ENCODE measurements at places on chromosomes 2 and 18.

DNA sequence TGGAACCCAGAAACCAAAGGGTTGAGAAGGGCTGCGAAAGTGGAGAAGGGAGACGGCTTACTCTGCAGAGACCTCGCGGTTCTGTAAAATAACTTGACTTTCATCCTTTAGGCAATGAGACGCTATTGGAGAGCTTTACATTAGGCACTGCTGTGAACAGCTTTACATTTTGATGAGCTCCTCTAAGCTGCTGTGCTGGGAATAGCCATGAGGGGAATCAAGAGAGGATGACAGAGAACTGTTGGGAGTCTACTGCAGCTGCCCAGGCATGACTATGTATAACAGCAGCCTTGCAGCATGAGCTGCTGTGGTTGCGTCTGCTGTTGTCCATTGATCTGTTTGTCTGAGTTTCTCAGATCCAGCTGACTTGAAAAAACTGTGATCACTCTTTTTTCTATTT is 310.8 kb upstream of the MAP2 start:
- no peak for DNase-seq

DNA sequence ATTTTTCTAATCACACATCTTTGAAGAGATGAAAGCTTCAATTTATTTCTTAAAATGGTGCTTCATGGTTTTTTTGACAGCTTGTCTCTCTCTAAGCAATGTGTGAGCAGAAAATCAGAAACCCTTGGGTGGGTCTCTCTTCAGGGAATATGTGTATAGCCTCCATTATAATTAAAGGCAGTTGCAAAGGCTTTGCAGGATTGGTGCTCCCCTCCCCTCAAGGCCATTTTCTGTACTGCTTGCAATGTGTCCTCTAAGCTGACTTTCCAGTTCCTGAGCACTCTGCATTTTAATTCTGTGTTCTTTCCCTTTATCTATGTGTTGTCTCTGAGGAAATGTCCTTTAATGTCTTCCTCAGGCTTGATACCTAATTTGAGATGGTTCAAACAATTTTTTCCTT is 172.6 kb downstream of the DPP4 start:
- no peak for DNase-seq

GRCh38 chr2:68319398-68320117 is at the start of gene CNRIP1:
TSS of gene CNRIP1 (minus strand) at chr2:68319949. CDS start at chr2:68319400, 549 bp downstream.
- DNase-seq, result no peak

DNA sequence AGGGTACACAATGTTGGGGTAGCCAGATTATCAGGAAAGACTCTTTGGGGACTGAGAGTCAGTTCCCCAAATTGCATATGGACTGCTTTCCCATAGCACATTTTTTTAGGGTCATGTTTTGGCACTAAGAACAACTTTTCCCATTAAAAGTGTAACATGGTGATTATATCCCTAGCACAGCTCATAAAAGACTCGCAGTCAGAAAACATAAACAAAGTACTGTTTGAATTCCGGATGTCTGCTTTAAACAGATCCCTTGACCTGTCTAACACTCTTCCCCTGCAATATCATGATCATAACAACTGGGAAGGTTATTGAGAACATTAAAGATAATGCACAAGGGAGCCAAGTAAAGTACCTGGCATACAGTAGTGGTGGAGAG is 262.2 kb downstream of the ASXL3 start:
- no peak for DNase-seq

GRCh38 chr2:25088817-25089516 is 47.1 kb downstream of the EFR3B start:
- no peak for DNase-seq

DNA sequence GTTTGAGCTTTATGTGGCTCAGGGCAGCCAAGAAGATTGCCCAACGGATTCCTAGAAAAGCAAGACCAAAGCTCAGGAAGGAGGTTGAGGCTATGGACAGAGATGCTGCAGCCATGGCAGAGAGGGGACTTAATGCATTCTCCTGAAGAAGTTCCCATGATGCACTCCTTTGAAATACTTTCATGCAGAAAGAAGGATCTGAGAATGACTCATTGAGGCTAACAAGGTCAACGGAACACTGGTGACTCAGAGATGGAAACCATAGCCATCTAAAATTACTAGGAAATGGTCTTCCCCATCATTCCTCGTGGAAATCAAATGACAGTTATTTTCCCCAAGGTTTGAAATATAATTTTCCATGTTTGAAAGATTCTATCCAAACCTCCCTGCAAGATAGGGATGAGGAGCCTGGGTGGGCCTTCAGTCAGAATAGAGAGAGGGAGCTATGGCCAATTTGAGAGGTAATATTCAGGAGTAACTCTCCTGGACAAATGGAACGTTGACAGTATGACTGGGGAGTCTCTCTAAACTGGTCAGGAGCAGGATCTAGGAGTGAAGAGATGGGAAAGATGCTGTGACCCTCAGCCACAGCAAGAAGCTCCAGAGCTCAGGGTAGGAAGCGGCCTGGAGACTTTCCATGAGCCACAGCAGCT is 63.0 kb downstream of the REEP1 start:
- no peak for DNase-seq

DNA sequence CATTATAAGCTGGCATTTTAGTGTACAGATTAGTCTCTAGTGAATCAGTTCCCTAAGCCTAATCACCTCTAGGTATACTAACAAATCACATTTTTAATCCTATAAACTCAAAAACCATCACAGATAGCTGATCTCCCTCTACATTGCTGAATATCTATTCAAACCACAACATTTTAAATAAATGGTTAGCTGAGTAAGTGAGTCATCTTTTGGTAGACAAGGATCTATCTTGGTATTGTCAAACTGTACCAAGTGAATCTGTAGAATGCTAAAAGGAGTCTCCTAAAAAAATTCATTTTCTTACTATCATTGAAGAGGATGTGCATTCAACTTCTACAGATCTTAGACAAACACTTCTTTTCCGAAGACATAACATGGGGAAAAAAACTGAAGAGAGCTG is 40.7 kb downstream of the INO80D start:
- no peak for DNase-seq

DNA sequence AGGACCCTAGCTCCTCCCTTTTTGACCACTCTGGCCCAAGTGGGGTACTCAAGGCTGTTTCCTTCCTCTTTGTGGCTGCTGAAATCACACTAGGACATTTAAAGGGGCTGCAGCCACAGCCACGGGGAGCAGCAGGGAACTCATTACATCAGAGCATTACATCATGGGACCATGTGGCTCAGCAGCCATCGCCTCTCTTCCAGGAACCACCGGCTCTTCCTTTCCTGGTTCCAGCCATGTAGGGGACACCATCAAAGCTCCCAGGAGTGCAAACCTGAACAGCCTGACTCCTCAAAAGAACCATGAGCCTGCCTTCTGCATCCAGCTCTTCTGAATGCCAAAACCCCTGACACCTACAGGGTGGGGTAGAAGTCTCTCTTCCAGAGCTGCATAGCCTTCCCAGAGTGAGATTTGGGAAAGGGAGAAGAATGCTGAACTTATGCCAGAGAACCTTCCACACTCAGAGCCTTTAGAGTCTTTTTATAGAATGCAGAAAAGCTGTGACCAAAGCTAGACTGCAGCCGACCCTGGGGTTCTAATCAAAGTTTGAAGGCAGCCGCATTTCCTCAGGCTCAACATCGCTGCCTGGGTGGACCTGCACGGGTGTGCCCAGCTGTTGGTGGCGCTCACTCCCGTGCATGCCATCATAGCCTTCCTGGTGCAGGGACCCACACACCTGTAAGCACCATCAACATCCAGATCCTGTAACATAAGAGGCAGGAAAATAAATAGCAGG is 121.7 kb downstream of the KLHL29 start:
- no peak for DNase-seq

DNA sequence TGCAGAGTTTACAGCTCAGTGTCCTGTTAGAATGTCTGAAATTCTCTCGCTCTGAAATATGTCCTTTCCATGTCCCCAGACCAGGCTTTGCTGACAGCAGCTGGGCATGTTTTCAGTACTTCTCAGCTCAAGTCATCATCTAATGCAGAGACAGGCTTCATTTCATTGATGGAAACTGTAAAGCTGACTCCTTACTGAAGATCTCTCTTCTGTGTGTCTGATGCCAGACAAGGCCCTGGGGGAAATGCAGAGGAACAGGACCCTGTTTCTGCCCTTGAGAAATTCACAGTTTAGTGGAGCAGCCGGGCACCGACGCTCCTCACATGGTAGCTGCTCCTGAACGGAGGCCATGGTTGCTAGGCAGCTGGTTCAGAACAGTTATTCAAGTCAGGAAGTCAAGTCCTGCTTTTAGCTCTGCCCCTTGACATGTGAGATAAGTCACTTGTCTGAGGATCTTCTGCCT is 24.6 kb upstream of the FZD7 start:
- DNase-seq, result no peak

DNA sequence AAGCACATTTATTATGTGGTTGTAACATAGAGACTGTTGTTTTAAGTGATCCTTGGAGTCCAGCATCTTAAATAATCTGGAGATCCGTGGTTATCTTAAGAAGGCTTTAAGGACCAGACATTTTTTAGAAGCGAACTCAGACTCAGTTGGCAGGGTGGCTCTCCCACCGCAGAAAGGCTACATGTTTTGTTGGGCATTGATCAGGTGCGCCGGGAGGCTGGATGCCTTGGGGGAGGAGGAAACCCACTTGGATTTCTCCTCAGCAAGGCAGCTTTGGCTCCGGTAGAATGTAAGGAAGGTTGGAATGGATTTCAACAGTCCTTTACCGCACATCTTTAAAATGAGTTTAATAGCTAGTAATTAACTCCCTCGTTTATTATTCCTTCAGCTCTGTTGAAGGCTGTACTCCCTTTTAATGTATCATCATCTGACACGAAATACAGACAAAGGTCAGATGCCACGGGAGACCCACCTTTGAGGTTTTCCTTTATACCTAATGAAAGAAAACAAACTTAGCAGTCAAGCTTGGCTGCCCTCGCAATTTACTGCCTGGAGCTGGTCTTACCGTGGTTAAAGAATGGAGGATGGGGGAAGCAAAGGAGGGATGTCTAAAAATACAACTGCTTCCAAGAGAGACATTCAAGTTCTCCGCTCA is 1.2 kb downstream of the TMEM200C start:
- no peak for DNase-seq

GRCh38 chr2:83993873-83994632 is 465.0 kb downstream of the SUCLG1 start:
- no peak for DNase-seq

DNA sequence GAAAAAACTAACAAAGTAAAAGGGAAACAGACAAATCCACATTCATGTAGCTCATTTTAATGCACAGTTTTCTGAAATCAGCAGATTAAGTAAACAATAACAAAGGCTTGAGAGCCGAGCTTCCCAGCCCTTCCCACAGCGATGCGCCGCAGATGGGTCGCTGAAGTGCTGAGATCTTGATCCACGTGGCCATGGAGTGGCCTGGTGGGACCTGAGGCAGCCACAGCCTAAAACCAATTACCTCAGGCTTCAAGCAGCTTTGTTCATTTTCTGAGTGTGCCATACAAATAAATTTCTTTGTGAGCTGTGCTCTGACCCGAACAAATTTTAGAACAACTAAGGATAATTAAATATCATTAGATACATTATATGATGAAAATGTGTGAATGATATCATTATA is 25.6 kb upstream of the CYRIA start:
- DNase-seq, result no peak

DNA sequence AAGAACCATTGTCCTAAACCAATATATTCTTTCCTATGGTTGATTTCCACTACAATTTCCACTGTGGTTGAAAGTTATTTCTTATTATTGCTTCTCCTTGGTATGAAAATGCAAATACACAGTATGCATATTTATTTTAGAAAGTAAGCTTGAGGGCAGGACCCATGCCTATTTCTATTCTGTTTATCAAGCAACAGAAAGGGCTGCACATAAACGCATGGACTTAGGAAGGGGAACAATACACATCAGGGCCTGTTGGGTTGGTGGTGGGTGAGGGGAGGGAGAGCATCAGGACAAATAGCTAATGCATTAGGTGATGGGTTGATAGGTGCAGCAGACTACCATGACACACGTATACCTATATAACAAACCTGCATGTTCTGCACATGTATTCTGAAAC is 20.7 kb downstream of the SLC4A3 start:
- no peak for DNase-seq

GRCh38 chr2:200125444-200126284 is 170.3 kb downstream of the MAIP1 start:
- DNase-seq, result no peak

- DNase-seq, result peak; percentile 43
Measured at GRCh38 chr2:25333981-25334380, 7.7 kb downstream of the DNMT3A start.

DNA sequence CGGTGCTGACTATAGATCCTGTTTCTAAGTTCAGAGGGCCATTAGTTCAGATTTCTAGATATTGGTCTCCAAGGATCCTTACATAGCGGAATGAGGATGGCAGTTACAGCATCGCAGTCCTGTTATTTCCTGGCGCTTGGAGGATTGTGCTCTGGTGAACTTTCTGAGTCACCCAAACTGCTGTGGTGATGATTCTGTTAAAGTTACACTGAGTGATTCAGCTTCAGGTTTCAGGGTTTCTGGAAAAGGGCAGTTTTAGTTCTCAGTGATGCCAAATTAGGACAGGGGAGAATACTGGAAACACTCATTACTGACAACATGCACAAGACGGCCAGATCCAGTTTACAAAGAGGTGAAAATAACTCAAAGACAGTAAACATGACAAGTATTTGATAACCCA is 52.1 kb upstream of the ANKRD62 start:
- DNase-seq, result no peak

- no peak for DNase-seq
Measured at GRCh38 chr18:63329431-63330145, 10.0 kb upstream of the BCL2 start.

GRCh38 chr2:239462671-239463506 is 62.1 kb upstream of the HDAC4 start:
- DNase-seq, result no peak

DNA sequence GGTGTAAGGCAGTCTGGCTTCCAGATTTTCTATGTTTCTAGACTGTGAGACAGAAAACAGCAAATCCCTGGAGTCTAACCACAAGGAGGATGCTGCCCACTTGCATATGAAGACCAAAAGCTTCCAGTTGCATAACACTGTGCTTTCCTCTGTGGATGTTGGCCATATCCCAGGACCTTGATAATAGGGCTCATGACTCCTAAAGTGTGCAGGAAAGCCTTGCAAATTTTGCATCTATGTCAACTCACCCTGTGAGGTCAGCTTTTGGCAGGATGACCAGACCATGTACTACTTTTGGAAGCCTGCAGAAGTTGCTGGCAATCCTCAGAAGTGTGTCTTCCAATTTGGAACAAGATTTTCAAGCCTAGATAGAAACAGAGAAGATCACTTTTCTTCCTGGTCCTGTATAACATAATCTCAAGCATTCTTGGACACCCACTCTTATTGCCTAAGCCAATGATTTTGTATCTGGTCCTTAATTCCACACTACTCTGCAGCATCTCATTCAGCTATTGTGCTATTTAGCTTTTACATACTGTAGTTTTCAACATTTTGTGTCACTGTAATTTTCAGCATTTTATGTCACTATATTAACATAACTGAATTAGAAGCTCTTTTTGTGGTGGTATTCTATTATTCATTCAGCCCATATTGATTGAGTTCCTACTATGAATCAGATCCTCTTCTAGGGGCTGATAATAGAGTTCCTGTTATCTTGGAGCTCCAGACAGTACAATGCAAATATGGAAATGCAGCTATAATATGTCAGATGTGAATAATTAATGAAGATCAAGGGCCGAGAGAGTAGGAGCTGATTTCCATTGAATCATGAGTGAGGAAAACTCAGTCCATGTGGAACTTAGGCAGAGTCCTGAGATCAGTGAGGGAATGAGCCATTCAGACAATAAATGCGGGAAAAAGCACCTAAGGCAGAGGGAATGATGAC is 85.3 kb upstream of the RAB27B start:
- no peak for DNase-seq

- DNase-seq, result no peak
Measured at GRCh38 chr2:238596571-238597551, 170.1 kb downstream of the ASB1 start.

GRCh38 chr2:96089356-96090195 is 26.8 kb downstream of the ADRA2B start:
- DNase-seq, result no peak
